ENCODE measurements at places on chromosomes 2 and 18. TPM values are rescaled to one million over a fixed set of nuclear protein-coding genes. Genes with fewer than 3 reads are reported as not detected.

Gene CROCC2
- 0.51 TPM for polyA plus RNA-seq

Gene TNFAIP6
- 26.1 TPM for polyA plus RNA-seq

Gene ABCG8
- polyA plus RNA-seq: not detected

Gene SCN1A
- 0.04 TPM for polyA plus RNA-seq
